ENCODE measurements at places on chromosomes 7 and 10.

- DNase-seq: no peak
Observed at GRCh38 chr10:119511828-119512515, 30.5 kb downstream of the RGS10 start.

GRCh38 chr10:132010483-132010882 is 28.8 kb upstream of the BNIP3 start:
- DNase-seq: no peak

DNA sequence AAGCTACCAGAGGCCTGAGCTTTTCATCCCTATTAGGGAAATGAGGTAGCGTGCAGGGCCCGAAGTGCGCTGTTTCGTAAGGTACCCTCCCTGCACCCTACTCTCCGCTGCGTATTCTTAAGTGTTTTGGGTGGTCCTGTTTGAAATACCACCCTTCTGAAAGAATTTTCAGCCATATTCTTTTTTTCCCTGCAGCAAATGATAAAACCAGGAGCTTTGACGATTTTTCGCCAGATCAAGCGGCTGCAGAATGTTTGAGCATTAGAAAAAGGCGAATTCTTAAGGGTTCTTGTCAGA is 1.2 kb downstream of the RSBN1L start:
- DNase-seq: no peak

DNA sequence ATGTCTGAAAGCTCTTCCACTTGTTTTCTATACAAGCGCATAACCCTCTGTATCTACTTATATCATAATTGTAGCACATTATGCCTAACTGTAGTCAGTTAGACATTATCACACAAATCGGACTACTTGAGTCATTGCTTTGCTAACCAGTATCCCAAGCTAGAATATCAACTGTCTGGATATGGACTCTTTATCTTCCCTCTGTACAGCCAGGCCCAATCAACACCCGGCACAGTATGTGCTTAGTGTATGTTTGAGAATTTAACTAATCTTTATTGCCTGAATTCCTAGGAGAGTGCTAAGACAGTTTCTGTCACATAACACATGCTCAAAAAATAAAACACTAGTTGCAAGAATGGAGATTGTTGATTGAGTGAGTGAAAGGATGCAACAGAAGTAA is 211.2 kb downstream of the ARL4A start:
- DNase-seq: no peak

DNA sequence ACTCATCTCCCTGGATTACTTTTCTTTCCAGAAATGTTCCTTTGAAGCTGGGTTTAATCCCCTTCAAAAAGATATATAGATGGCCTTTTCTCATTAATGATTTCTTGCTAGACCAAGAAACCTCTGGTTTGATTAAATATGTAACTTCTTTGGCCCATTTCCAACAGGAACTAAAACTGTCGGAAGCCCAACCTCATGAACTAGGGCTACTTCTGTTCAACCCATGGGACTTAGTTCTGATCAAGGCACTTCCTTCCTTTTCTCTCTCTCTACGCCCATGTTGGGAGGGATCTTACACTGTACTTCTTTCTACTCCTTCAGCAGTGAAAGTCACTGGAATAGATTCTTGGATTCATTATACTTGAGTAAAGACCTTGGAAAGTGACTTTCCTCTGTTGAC is 83.6 kb downstream of the TMEM106B start:
- DNase-seq: no peak

DNA sequence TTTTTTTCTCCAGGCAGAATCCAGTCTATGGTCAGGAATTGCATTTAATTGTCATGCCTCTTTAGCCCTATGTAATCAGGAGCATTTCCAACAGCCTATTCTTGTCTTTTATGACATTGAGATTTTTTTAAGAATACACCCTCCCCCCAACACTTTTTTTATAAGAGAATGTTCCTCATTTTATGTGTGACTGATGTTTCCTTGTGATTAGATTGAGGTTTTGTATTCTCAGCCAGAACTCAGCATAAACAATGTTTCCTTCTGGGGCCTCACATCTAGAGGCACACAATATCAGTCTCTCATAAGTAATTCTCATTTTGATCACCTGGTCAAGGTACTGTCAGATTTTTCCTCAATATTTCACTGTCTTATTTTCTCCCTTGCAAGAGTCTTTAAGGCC is 193.4 kb upstream of the PDE1C start:
- DNase-seq: no peak

GRCh38 chr7:47008461-47008860 is 573.5 kb downstream of the TNS3 start:
- no peak for DNase-seq

DNA sequence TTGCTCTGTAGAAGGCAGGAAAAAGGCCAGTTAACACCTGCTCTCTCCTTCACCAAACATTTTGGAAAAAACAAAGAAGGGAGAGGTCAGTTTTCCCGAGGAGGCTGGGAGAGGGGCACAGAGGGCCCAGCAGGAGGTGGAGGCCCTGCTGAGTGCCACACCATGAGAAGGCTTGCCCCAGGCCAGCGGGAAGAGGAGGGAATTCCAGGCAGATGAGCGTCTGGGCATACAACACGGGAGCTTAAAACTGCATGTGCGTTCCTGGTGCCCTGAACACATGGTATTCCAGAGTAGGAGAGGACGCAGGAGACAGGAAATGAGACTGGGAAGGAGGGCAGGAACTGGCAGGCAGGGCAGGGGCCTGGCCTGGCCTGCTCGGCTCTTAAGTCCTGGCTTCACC is 182.4 kb downstream of the CCDC3 start:
- no peak for DNase-seq

GRCh38 chr7:155090684-155091083 is 20.6 kb downstream of the HTR5A start:
- DNase-seq: no peak

- DNase-seq: no peak
Observed at GRCh38 chr7:4265066-4265465, 417.0 kb upstream of the FOXK1 start.

DNA sequence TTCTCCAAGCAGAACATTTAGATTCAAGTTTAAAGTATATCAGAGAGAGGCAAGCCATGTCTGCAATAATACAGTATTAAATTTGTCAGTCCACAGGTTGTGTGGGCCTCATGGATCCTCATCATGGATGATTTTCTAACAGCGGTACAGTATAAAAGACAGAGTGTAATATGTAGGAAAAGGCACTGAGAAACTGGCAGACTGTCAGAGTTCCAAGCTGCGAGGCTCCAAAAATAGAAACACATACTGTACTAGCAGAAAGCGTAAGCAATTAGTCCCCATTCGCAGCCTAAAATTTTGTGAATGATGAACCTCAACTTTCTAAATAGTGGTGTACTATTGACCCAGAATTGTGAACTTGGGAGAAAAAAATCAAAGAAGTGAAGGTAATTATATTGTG is 933.3 kb downstream of the XPNPEP1 start:
- no peak for DNase-seq

GRCh38 chr10:110985497-110986275 is 66.3 kb downstream of the SHOC2 start:
- no peak for DNase-seq

DNA sequence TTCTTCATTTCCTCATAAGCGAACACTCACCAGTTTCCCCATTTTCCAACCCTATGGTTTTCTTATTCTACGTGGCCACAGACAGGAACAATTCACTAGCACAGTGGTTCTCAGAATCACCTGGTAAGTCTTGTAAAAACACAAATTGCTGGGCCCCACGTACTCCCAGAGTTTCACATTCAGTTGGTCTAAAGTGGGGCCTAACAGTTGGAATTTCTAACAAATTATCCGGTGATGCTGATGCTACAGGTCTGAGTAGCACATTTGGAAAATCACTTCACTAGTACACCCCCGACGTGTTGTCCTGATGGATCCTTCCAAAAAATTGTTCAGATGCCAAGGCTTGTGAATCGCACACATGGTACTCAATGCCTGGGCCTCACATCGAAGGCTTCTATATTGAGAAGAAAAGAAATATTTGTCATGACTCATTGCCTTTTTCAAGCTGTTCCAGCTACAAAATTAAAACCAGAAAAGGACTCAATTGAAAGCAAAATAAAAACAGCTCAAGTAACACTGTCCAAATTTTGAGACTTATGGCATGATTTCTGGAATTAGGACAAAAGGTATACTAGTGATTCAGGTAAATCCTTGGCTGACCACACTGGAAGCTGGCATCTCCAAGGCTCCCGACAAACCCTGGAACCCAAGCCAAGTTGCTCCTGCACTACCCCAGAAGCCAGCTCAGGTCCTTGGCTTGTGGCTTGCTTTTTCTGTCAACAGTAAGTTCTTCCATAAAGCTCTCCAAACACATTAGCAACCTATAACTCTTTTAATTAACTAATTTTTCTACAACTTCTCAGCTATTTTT is 12.9 kb upstream of the VIM start:
- no peak for DNase-seq

DNA sequence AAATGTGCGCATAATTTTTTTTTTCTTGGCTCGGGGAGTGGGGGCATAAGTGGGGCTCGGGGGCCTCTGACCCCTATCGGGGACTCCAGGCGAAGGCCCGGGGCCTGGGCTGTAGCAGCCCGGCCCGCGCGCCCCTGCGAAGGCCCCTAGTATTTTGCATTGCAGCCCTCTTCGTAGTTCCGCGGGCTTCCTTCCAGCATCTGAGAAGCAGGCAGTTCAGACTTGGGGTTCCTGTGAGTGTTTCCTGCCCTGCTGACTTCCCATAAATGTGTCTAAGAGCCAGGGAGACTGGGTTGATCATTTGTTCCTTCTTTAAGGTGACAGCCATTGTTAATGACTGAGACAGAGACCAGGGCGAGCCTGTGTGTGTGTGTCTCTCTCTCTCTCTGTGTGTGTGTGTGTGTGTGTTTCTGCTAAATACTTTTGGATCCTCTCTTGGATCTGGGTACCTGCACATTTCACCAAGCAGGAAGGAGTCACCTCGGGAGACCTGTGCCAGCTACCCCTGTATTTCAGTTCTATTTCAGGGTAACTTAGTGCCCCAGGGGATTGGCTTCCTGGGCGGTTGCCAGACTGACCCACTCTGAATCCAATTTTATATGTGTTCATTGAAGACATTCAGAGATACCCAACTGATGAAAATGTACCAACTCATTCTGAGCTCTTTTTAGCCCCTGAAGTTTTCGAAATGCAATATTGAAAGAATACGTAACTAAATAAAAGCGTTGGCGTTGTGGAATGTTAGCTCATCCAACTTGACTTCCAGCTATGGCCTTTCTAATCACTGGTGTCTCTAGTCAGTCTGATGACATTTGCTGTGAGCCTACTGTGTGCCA is 805 bp downstream of the MSRB2 start:
- DNase-seq: peak; percentile 28

- DNase-seq: no peak
Observed at GRCh38 chr7:102942181-102942866, 29.5 kb downstream of the LRRC17 start.

- no peak for DNase-seq
Observed at GRCh38 chr7:135385209-135385608, 124.7 kb downstream of the CNOT4 start.

DNA sequence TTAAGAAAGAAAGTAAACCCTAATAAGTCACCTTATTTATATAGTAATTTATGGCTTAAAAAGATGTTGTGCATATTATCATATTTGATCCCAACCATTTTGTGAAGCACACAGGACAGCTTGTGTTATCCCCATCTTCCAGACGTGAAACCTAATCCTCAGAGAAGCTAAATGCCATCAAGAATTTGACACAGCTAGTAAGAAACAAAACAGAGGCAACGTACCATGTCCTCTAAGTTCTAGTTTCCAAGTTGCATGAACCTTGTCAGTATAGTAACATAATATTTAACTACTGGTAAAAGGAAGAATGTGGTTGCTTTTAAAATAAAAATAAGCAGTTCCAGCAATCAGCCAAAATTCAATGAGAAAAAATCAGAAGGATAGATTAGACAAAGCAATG is 41.5 kb downstream of the PTN start:
- DNase-seq: no peak

- DNase-seq: no peak
Observed at GRCh38 chr10:1102831-1103230, 46.6 kb downstream of the WDR37 start.

DNA sequence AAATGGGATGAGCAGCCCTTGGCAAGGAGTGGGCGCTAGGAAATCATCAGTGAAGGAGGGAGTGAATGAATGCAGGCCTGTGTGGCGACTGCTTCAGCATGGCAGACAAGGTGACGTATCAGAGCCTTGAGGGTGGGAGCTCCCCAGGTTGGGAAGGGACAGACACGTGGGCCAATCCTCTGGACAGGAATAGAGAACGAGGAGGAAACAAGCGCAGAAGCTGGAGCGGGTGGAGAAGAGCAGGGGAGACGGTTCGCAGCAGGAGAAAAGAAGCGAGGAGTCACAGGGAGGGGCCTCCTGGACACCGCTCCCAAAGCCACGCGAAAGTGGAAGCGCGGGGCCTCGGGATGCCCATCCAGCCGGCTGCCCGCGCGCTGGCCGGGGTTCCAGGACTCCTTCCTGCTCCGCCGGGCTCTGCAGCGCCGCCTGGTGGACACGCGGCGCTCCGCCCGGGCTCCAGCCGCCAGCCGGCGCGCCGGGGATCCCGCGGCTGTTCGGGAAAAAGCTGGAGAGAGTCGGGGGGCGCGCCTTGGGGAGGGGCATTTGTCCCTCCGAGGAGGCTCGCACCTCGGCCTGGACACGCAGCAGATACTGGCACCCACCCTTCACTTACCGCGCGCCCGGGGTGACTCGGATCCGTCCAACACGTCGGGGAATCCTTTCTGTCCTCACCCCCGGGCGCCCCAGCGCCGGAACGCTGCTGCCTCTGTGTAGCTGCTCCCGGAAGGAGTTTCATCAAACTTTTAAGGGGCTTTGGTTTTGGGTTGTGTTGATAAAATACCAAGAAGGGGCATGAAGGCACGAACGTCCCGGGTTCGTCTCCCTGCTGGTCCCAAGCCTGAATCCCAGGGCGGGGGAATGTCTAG is 6.3 kb downstream of the ZNF503 start:
- DNase-seq: no peak

DNA sequence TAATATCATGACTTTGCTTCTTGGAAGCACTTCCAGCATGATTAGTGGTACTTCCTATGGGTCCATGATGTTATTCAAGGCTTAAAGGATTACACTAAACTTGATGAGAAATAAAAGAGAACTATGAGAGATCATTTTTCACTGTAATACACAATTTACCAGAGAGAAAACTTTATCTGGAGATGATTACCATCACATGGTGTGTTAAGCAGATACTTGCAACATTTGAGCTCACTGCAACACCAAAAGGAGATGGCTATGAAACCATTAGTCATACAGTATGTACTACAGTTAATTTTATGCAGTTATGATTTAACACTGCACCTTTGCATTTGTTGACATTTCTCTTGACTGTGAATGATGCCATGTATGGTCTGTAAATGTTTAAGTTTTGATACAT is 311.3 kb upstream of the AOAH start:
- no peak for DNase-seq
